CD8-positive, alpha-beta memory T cell (primary cell): ENCODE measurements at places on chromosomes 6 and 20. TPM values are rescaled to one million over a fixed set of nuclear protein-coding genes. Genes with fewer than 3 reads are reported as not detected.

Gene C4A
- 3.4 TPM for total RNA-seq

DNA sequence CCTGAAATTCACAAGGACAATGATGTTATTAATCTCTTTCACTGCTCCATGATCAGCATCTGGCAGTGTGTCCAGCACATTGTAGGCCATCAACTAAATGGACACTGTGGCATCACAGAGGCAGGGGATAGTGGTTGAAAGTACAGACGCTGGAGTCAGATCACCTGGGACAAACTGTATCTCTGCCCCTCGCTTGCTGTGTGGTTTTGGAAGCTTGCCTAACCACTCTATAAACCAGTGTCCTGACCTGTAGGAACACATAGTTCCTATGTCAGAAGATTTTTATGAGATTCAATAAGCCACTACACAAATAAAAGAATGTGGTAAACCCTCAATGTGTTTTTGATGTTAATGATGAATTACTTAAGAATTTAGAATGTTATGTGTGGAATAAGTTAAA is 219.3 kb upstream of the RNF217 start:
- no peak for DNase-seq

DNA sequence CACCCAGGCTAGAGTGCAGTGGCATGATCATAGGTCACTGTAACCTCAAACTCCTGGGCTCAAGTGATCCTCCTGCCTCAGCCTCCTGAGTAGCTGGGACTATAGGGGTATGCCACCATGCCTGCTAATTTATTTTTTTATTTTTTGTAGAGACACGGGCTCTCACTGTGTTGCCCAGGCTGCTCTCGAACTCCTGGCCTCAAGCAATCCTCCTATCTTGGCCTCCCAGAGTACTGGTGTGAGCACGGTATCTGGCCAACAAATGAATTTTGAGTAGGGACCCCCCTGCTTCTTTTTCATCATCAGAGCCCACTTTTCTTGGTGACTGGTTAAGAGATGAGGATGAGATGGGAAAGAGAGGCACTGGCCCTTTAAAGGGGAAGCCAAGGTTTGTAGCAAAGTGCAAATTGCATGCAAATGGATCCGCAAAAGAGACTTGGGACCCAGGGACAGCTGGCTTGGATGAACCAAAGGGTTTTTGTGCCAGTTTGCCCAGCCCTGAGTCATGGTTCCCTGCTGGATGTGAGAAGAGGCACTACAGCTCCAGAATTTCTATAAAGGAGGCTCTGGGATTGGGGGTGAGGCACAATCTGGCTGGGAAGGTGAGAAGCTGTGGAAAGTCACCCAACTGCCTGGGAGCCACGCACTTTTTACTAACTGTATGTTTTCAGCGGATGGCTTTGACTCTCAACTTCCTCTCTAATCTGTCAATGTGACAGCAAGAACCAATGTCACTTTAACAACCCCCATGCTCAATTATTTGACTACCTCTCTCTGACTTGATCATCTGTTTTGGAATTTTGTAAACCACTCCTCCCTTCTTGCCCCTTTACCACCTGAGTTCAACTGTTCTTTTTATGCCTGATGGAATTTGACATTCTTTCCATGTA is 58.7 kb upstream of the RNF24 start:
- DNase-seq = no peak

- DNase-seq = no peak
Measured at GRCh38 chr6:78483553-78484197, 383.7 kb upstream of the IRAK1BP1 start.

GRCh38 chr6:11085758-11086435 is 7.7 kb upstream of the SMIM13 start:
- DNase-seq = no peak

Gene L3MBTL1
- total RNA-seq = 4.6 TPM

- no peak for DNase-seq
Measured at GRCh38 chr6:91486200-91486599, 899.3 kb upstream of the MAP3K7 start.

Gene FHL5
- not detected for total RNA-seq

GRCh38 chr6:143111443-143111842 is 50.8 kb downstream of the AIG1 start:
- DNase-seq = no peak

GRCh38 chr20:34621383-34622367 is 55.2 kb downstream of the PIGU start:
- DNase-seq = no peak

DNA sequence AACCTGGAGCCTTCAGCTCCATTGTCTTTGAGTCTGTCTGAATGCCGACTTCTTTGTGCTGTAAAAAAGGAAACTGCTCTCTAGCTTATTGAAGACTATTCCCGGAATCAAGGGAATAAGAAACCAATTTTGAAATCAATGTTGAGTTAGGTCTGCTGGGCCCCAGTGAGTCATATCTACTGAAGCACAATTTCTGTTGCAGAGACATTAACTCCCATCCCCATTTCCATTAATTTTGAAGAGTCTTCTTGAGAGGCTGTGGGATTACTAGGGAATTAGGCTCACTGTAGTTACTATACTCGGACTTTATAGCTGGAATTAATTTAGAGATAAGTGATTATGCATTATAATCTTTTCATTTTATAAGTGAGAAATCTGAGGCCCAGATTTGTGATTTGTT is 116.7 kb downstream of the SLC35F1 start:
- no peak for DNase-seq

Gene TRIM15
- not detected for total RNA-seq

DNA sequence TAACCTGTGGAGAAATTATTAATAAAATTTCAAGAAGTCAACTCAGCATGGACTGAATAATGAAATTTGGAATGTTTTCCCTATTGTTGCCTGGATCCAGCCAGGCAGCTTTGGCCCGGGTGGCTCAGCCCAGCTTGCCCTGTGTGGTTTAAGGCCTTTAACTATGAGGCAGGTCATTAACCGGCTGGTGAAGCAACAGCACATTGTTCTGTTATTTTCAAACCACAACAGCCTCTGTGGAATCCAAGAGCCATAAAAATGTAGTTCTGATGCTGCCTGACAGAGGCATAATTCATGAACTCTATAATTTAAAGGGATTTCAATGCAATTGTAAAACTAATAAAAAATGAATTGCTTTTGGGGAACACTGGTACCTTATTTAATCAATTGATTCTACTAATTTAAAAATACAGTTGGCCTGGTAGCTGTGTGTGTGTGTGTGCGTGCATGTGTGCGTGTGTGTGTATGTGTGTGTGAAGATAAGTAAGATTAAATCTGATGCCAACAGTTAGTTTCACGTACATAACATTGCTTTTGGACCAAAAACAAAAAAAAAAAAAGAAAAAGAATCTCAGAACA is 117.7 kb downstream of the RPS12 start:
- no peak for DNase-seq

DNA sequence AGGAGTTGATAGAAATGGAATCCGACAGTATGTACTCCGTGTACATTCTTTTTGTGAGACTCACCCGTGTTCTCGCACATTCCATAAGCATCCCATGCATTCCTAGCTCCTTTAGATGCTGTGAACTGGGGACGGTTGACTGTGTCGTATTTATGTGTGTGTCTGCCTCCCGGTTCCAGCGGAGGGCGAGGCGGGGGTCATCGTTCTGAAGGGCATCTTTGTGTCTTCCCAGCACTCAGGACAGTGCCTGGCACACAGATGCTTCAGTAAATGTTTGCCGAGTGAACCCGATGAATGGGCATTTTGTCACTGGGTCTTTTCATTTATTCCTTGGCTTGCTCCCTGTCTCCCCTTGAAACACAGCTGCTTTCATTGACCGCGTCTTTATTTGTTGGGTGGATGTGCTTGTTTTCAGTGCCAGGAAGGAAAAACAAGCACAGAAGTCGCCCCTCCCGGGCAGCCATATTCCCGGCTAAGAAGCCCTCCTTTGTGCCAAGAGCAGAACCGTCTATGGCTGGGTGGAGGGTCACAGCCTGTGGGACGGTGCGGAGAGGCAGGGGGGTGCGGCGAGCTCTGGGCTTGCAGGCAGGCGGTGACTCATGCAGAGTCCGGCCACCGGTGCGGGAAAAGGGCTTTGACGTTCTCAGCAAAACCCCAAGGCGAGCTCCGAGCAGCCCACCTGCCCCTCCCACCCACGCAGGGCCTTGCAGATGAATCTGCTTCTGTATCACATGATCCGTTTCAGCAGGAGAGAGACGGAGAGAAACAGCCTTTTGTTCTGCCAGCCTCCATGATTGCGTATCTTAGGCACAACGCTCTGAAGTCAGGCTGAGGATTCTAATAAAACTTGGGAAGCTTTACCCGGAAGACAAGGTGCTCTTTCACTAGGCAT is 11.2 kb upstream of the PSMG4 start:
- no peak for DNase-seq

Gene HMGCLL1
- not detected for total RNA-seq

GRCh38 chr6:125157280-125157679 is 3.7 kb downstream of the TPD52L1 start:
- DNase-seq = no peak

Gene PAQR8
- total RNA-seq = 11.7 TPM

- no peak for DNase-seq
Measured at GRCh38 chr6:164210323-164210722, 795.8 kb downstream of the QKI start.

GRCh38 chr6:35663447-35664235 is 25.1 kb downstream of the FKBP5 start:
- no peak for DNase-seq

GRCh38 chr6:106281661-106282060 is 43.9 kb downstream of the ATG5 start:
- no peak for DNase-seq

- DNase-seq = no peak
Measured at GRCh38 chr6:8392569-8392968, 42.8 kb downstream of the SLC35B3 start.

DNA sequence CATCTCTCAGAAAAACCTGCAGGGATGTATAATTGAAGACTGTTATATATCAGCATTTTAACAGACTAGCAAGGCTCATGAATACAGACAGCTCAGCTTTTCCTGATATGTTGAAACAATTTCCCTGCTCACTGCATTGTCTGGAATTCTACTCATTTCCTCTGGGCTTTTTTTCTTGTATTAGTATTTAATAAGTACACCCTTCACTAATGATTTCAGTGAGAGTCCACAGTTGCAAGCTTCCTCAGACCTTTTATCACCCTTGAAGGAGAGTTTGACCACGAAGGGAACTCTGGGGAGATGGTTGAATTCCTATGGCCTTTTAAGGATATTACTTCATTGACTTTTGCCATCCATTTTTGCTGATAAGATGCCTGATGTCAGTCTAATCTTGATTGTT is 248.7 kb downstream of the ADGB start:
- no peak for DNase-seq

DNA sequence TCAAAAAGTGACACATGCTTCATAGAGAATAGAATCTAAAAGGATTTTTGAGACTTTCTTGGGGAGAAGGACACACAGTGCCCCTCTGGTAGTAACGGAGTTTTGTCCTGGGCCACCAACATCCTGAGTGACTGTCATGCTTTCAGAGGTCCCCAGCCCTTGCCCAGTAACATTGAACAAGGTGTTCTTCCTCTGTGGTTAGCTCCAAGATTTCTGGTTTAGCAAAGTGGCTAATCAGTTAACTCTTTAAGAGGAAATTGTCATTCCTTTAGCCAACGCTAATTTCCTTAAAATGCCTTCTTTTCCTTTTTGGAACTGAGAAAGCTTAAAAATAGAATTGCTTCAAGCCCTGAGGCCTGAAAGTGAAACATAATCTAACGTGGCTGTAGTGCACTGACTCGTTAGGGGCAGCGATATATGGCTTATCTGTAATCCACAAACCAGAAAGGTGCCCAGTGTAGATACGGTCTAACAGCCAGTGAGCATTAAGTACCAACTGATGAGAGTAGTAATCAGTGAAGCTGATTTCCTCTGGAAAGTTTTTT is 7.8 kb downstream of the E2F3 start:
- no peak for DNase-seq

- no peak for DNase-seq
Measured at GRCh38 chr6:165447141-165447540, 137.7 kb upstream of the C6orf118 start.

Gene PLN
- total RNA-seq = not detected

GRCh38 chr6:137601471-137601870 is 107.3 kb upstream of the OLIG3 start:
- no peak for DNase-seq

GRCh38 chr20:49874696-49875095 is 40.6 kb downstream of the SPATA2 start:
- DNase-seq = no peak

- DNase-seq = no peak
Measured at GRCh38 chr6:106227612-106228507, 97.7 kb downstream of the ATG5 start.

DNA sequence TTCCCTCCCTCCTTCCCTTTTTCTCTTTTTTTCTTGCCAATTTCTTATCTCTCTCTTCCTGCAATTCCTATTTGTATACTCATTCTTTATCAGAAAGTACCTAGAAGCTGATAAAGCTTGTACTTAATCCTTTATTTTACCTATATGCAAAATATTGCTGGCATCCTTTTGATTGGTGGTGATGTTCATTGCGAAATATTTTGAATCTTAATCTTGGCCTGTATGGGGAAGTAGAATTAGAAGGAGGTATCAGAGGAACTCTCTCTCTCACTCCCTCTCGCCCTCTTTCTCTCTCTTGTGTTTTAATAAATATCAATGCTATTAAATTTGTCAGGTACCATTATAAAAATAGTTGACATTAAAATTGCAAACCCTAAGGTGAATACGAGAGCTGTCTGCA is 52.8 kb downstream of the UST start:
- DNase-seq = no peak

Gene HRH3
- not detected for total RNA-seq

GRCh38 chr6:156786652-156787051 is 9.5 kb downstream of the ARID1B start:
- no peak for DNase-seq

GRCh38 chr6:88086792-88087191 is 39.2 kb downstream of the SPACA1 start:
- DNase-seq = no peak

Gene MYLIP
- total RNA-seq = 9.0 TPM

- DNase-seq = no peak
Measured at GRCh38 chr6:53803081-53803860, 8.5 kb downstream of the LRRC1 start.

DNA sequence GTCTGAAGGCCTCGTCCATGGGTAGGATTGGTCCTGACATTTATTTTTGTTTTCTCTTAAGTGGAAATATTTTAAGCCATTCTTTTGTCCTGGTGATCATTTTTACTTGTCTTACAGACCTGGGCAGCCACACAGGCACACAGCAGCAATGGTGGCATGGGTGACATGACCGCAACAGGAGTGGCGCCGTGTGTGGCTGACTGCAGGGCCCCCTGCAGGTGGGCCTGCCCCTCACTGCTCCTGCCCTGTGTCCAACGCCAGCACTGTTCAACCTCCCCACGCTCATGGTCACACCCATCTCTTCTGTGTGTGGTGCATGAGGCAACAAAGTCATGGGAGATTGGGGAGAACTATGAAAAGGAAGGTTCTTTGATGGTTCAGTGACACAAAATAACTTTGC is 151.9 kb downstream of the MYLK4 start:
- no peak for DNase-seq

DNA sequence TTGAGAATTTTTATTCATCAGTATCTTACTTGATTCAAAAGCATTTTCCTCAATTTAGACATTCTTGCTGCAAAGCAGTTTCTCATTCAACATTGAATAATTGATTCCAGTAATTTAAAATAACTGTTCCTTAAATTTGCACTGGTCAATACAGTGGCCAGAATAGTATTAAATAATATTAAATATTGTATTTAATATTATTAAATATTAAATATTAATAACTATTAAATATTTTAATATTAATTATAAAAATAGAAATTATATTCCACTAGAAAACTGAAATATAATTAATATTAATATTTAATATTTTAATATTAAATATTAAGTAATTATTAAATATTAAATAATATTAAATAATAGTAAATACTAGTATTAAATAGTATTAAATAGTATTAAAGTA is 758.8 kb downstream of the EYS start:
- no peak for DNase-seq
